Stimulated activated CD4-positive, alpha-beta T cell treated with anti-CD3 and anti-CD28 coated beads, TNF-alpha, amount 100 ng/mL, for 24 hours (primary cell): ENCODE measurements at places on chromosomes 6 and 20.

DNA sequence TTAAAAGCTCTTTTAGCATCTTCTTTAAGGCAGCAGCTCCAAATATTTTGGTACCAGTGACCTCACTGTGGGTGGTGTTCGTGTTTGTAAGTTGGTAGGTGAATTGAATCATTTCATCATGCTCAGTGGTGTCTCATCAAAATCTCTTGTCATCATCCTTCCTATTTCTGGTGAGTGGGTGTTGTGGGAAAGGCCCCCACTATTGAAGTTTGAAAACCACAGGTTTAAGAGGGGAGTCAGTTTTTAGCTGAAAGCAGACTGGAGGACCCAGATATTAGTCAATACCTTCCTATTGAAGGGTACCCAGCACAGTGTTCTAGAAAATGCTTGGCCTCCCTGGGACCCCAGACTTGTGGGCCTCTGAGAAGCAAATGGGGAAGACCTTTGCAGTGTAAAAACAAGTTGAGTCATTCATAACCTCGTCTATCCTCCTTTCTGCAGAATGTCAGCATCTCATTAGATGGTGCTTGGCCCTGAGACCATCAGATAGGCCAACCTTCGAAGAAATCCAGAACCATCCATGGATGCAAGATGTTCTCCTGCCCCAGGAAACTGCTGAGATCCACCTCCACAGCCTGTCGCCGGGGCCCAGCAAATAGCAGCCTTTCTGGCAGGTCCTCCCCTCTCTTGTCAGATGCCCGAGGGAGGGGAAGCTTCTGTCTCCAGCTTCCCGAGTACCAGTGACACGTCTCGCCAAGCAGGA is 3.7 kb downstream of the PIM1 start:
- DNase-seq: peak; percentile 46

- no peak for DNase-seq
Observed at GRCh38 chr20:57727863-57728262, 18.0 kb upstream of the PMEPA1 start.

DNA sequence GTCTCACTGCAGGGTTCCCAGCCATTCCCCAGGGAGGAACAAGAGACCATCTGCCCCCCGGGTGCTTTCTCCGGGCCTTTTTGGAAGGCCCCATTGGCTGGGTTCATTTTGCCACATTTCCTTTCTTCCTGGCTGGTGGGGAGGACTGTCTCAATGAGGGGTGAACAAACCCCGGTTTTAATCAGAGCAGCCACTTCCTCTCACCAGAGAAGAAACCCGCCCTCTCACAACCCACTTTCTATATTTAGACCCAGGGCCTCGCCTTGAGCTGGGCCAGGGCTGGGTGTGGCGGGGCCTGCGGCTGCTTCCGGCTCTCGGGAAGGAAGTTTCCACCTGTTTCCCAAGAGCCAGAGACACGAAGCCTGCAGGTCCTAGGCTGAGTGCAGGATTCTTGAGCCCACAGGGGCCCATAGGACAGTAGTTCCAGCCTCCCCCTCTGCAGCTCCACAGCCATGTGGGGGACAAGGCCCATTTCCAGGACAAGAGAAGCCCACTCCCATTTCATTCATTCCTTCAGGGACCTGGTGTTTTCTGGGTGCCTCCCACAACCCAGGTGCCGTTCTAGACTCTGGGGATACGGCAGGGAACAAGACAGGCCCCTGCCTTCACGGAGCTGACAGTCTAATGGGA is 41.8 kb downstream of the RBM38 start:
- peak; percentile 70 for DNase-seq

DNA sequence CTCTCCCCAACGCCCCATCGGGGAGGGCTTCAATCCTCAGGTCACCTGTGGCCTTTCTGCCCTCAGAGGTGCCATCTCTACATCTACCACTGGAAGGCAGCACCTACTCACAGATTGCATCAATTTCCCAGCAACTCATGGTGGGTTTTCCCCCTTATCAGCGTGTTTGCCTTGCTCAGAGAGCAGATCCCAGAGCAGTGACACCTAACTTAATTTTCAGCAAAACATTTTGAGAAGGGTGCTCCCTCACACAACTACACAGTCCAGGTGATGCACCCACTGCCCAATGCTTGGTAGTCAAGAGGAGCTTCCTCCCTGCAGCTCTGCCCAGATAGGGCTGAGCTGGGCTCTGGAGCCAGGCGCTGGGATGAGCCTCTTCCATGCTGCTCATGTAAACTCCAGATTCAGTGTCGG is 48.2 kb downstream of the PLG start:
- DNase-seq: no peak

DNA sequence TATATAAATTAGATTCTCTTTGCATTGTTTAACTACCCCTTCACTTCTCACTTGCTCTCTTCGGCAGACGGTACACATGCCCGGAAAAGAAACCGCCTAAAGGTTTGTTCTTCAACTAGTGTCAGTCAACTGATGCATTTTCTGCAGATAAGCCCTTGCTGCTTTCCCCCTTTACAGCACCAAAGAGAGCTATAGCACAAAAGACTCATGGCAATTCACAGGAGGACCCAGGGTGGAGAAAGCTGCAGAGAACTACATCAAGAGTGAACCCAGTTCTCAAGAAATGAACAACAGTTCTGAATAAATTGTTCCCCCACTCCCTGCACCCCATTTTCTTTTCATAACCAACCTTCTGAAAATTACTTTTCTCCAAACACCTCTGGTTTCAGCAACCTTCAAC is 8.9 kb downstream of the CD164 start:
- DNase-seq: no peak

GRCh38 chr6:170440437-170440836 is 112.7 kb downstream of the PSMB1 start:
- DNase-seq: no peak

- no peak for DNase-seq
Observed at GRCh38 chr6:109770047-109770446, 79.0 kb downstream of the FIG4 start.

DNA sequence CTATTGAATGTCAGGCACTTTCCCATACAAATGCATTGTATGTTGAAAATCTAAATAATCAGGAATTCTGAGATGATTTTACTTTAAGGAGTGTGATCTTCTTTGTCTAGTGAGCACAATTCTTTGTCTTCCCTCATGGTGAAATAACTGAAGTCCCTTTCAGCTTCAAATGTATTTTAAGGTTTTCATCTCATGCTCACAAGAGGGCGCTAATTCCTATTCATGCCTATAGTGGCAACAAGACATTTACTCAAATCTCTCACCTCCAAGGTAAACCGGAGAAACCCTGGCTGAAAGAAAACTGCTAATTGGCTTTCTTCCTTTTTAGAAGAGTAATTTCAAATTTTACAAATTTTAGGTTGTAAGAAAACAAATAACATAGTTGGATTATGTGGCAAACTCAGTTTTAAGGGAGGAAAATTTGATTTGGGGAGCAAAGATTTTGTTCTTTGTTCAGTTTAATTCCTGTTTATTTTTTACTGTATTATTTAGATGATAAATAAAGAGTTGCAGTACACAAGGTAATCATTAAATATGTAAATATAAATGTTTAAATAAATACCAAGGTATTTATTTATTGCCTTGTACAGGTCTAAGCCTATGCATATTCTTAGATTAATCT is 69.1 kb downstream of the SLC35F1 start:
- DNase-seq: no peak

GRCh38 chr6:46221222-46221793 is 50.5 kb upstream of the ENPP5 start:
- DNase-seq: no peak

DNA sequence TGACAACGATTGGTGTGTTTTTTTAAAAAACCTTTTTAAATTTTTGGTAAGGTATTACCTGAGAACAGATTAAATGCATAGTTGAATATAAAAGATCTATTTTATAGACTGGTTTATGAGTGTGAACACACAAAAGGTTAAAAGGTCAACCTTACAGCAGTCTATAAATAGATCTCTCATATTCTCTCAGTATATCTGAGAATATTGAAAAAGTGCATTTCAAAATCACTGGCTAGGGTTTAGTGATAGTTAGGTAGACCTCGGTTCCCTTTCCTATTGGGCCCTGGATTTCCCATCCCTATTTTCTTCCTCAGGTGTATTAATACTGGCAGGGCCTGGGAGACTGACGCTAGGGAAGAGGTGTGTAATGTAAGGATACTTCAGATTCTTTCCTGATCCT is 723 bp upstream of the ZNF451 start:
- DNase-seq: no peak

- no peak for DNase-seq
Observed at GRCh38 chr20:2337142-2337541, 41.3 kb downstream of the TGM3 start.
